NCI-H1092 treated with DMSO at 0.1 percent for 48 hours (cell line): ENCODE measurements at places on chromosomes 5 and 9.

DNA sequence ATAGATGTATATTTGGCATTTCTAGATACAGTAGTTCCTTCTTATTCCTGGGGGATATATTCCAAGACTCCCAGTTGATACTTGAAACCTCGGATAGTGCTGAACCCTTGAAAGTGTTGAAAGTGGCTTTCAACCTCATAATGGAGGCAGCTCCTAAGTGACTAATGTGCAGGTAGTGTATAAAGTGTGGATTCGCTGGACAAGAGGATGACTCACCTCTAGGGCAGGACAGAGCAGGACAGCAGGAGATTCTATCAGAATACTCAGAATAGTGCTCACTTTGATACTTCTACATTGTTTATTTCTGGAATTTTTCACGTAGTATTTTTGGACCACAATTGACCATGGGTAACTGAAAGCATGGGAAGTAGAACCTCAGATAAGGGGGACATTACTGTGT, 1138.9 kb upstream of the WWC1 start:
- no peak for DNase-seq

- DNase-seq, result no peak
Observed at GRCh38 chr9:6444128-6444527, 31.1 kb downstream of the UHRF2 start.

DNA sequence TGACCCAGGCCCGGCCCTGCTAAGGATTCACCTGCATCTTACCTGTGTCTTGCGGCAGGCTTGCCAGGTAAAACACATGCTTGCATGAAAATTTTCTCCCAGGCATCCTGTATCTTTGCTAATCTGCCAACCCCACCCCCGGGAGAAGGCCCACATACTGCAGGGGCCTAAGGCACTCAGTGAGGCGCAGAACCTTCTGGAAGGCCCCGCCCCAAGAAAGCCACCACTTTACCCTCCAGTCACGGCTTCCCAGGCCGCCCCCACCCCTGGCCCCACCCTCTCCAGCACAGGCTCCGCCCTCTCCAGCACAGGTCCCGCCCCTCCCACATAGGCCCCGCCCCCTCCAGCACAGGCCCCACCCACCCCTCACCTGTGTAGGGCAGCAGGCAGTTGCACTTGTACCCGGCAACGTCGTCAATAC, 29.8 kb upstream of the SEC16A start:
- no peak for DNase-seq

DNA sequence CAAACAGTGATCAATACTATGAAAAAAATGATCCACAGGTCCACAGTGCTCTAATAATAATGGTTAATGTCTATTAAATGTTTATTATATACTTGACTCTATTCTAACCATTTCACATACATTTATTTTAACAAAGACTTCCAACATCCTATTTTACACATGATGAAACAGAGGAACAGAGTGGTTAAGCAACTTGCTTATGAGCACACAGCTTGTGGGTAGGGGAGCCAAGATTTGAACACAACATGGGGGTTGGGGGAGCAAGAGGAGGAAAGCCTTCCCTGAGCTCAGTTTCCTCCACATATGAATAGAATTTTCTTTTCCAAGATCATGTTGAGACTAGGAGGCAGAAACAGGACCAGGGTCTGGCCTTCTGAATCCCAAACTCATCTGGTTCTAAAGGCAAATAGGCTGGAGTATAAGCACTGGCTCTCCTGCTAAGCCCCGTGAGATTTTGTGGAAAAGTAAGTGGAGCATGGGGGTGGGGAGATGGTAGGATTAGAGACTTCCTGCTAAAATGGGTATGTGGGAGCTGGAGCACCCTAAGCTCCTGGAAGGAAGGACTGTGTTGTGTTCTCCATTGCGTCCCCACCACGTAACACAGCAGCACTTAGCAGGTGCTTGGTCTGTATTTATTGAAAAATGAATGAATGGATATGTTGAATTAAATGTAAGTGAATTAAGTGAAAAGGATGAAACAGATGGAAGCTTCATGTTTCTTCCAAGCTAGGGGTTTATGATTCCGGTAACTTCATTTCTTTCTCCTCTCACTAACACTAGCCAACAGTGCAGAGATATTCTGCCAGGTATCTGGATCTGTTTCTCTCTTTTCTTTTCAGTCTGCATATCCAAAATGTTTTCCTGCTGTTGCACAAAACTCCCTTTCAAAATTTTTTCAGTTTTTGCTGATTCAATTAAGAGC, 26.9 kb upstream of the GALNT10 start:
- DNase-seq, result no peak

- no peak for DNase-seq
Observed at GRCh38 chr9:112050544-112051475, 124.3 kb downstream of the SUSD1 start.

- no peak for DNase-seq
Observed at GRCh38 chr9:18676525-18676924, 202.6 kb downstream of the ADAMTSL1 start.

GRCh38 chr5:57862942-57863341, 380.3 kb upstream of the ACTBL2 start:
- no peak for DNase-seq

DNA sequence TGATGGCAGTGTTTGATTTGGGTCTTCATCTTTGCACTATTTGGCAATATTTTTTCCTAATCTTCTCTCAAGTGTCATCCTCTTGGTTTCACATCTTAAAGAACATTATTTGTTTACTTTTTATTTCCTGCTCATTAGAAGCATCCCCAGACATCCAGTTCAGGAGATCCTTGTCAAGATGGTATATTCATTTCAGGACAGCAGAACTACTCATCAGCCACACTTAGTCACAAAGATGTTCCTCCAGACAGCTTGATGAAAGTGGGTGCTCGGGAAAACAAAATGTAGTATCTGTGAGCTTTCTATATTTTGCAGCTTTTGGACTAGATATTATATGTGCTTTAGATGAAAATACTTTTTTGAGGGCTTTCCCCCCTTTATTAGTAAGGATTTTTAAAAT, 72.1 kb upstream of the SREK1 start:
- DNase-seq, result no peak
